COR-L47 (cell line): ENCODE measurements at places on chromosomes 7 and 10.

- DNase-seq: no peak
These were observed 11.6 kb downstream of the SEC23IP start for GRCh38 chr10:119903946-119904666.

- no peak for DNase-seq
These were observed 40.3 kb upstream of the TNPO3 start for GRCh38 chr7:129095258-129095657.

DNA sequence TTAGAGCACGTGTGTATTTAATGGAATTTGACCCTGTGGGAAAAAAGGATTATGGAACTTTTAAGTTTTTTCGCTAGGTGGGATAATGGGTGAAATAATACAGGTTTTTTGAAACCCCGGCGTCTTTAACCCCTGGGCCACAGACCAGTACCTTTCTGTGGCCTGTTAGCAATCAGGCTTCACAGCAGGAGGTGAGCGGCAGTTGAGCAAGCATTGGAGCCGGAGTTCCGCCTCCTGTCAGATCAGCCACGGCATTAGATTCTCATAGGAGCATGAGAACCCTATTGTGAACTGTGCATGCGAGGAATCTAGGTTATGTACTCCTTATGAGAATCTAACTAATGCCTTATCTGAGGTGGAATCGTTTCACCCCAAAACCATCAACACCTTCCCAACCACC lies 28.6 kb downstream of the WAC start:
- no peak for DNase-seq

GRCh38 chr10:119177708-119178371 lies 772 bp downstream of the PRDX3 start:
- DNase-seq: no peak

- DNase-seq: no peak
These were observed 11.1 kb downstream of the ZNF775 start for GRCh38 chr7:150390205-150390604.

- DNase-seq: no peak
These were observed 80.2 kb downstream of the RHOBTB1 start for GRCh38 chr10:60863796-60864195.
